ENCODE measurements at places on chromosomes 1 and 21.

GRCh38 chr1:48572646-48573258, 100.7 kb upstream of the SPATA6 start:
- DNase-seq: peak; percentile 38

DNA sequence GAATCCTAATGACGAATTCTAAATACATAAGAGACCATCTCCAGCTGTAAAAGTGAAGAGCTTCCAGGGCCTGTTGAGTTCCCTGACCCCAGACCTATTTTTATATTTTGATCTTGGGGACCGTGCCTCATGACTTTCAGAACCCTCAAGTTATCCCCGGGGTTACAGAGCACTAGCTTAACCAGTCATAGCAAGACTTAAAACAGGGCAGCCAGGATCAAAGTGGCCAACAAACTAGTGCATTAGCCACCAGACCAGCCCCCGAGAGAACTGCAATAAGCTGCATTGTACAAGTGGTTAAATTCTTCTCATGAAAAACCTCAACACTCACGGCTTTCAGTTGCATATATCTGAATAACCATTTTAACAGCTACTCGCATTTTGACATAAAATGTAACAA, 183.0 kb downstream of the BARHL2 start:
- DNase-seq: no peak

GRCh38 chr1:64425521-64425920, 44.4 kb upstream of the CACHD1 start:
- no peak for DNase-seq

DNA sequence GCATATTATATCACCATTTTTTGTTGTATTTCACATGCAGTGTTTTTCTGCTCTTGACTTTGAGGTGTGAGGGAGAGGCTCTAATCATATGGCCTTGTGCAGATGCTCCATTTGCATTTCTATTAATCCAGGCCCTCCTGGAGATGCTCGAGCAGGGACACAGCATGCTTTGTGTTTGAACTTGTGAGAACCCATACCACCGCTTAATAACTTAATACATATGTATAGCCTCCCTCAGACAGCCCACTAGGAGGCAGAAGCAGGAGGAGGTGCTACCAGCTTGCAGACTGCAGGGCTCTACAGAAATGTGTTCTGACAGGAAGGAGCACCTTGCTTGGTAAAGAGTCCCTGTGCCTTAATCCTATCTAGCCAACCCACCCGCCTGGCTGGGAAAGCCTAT, 155.2 kb downstream of the BARHL2 start:
- no peak for DNase-seq

DNA sequence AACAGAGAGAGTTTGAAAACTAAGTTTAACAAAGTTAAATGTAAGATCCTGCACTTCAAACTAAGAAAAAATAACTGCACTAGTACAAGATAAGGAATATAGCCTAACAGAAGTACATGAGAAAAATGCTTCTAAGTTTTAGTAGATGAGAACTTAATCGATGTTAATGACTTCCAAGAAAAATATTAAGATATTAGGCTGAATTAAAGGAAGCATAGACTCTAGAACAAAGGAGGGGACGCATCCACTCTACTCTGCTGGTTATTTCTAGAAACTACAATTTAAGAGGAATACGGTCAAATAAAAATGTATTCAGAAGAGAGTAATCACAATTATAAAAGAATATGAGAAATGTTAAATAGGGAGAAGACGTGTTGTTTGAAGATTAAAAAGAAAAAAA, 46.3 kb upstream of the SLC16A1 start:
- no peak for DNase-seq

DNA sequence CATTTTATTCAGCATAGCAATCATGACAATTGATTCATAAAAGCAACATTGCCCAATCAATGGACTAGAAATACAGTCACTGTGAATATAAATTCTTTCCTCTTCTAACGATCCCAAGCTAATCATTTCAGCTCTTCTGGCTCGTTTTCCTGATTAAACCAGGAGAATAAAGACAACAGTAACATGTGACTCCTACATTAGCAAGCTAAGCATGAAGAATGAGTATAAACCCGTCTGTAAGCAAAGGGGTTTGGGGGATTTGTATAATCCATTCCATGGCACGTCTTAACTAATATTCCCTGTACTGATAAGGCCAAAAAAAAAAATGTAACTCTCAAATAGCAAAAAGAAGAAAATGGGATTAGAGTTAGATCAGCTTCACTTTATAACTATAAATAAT, 21.6 kb downstream of the IRF2BP2 start:
- no peak for DNase-seq

- no peak for DNase-seq
Measured at GRCh38 chr1:18484721-18485120, 4.0 kb downstream of the KLHDC7A start.

DNA sequence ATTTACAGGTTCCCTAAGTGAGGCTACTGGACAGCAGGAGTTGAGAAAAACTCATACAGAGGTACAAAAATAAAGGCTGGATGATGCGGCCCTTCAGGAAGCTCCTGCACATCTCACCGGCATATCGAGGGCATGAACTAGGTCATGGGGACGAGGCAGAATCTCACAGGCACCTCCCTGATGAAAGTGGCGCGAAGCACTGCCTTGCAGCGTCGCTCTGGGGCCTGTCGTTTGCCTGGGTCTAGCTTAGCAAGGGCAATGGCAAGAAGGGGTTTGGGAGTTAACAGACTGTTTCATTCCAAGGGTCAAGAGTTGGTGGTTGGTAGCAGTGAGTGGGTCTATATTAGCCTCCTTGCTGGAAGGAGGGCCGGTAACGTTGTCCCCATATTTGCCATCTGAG, 103.5 kb upstream of the IRF2BP2 start:
- DNase-seq: no peak

- DNase-seq: no peak
Measured at GRCh38 chr1:246182149-246182851, 324.8 kb downstream of the SMYD3 start.

DNA sequence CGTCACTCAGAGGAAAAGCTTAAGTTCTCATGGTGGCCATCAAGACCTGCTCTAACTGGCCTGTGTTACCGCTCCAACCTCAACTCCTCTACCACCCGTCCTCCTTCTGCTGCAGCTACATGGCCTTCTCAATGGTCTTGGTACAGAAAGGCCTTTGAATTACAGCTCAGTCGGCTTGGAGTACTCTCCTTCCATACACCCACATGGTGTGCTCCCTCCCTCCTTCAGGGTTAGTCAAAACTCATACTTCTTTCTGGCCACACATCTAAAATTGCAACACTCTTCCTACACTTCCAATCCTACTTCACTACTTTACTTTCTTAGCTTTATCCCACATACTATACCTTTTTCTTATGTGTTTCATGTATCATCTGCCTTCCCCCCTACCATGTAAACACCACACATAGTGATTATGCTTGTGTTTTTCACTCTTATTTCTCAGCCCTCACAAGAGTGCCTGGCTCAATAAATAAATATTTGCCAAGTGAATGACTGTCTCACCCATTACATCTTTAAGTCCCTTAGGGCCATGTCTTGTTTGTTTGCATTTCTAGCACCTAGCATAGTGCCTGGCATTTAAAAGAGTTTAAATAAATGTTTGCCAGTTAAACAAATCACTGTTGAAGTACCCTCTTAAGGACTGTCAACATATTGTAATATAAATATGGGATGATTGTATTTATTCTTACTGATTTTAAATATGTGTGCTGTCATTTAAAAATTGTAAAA, 37.6 kb upstream of the HMCN1 start:
- DNase-seq: no peak

- no peak for DNase-seq
Measured at GRCh38 chr1:8540261-8540941, 222.5 kb downstream of the SLC45A1 start.

DNA sequence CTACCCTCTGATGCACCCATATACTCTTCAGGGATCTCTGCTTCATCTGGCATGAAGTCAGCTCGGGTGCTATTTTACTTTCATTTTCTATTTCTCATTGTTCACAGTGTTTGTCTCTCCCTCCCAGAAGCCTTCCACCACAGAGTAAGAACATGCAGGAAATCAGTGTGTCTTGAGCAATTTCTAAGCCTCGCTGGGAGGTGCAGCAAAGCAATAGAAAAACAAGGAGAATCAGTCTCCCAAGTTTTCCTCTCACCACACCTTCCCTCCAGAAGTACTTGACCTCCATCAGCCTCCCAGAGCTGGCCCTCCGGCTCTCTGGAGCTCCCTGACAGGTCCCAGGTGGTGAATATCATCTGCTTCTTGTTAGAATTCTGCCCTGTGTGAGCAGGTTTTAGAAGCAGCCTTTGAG, 594.7 kb upstream of the CAMK1G start:
- DNase-seq: no peak

DNA sequence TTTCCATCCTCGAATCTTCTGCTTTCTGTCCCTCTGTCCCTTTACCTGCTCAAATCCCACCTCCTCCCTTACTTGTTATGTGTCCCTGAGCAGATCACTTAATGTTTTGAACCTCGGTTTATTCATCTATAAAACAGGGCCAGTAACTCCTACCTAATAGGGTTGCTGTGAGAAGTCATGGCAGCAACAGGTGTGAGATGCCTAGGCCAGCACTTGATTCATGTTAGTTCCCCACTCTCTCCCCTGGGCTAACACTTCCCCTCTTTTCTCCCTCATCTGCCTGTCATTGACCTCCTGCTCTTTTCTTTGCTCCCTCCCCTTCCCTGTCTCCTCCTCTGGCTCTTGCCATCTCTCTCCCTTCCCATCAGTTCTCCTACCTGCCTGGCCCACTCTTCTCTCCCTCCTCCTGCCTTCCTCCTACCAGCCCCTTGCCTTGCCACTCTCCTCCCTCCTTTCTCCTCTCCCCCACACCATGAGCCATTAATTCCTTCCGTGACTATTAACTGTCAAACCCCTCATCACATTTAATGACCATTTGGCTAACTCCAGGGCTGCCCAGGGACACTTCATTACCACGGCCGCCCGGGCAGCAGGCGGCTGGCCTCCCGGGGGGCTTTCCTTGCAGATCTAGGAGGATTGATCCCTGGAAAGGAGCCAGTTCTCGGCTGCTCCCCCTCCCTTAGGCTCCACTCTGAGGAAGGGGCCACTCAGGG, 90.6 kb upstream of the CD1D start:
- no peak for DNase-seq

GRCh38 chr1:75786901-75787493, 941 bp downstream of the RABGGTB start:
- no peak for DNase-seq

DNA sequence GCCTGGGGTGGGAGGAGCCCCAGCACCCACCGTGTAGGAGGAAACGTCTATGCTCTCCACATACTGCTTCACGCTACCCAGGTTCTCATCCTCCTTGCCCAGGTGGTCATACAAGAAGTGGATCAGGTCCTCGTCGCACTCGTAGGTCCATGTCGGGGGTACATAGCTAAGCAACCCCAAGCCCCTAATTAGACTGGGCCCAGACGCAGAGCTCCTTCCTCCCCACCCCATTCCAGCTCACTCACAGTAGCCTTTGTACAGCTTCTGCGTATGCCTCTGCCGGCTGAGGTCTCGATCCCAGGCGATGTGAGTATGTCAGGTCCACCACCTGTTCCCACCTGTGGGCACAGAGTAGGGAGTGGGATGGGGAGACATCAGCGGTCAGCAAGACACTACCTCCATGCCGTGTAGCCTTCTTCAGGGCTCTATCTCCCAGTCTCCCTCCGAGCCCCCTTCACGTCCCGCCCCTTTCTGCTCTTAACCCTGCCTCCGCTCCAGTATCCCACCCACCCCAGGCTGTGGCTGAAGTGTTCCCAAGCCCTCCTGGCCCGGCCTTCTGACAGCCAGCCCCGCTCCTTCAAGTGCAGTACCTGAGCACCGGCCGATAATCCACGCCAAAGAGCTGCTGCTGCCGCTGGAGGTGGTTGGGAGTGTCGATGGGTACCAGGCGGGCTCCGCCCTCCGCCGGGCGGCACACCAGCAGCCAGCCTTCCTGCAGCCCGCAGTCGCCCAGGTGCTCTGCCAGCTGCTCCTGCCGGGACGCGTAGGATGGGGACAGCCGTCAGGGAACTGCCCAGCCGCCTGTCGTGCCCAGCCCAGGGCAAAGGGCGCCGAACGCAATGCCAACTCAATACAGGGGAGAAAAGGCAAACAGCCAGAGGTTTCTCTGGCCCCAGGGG, 919 bp downstream of the HECTD3 start:
- no peak for DNase-seq

DNA sequence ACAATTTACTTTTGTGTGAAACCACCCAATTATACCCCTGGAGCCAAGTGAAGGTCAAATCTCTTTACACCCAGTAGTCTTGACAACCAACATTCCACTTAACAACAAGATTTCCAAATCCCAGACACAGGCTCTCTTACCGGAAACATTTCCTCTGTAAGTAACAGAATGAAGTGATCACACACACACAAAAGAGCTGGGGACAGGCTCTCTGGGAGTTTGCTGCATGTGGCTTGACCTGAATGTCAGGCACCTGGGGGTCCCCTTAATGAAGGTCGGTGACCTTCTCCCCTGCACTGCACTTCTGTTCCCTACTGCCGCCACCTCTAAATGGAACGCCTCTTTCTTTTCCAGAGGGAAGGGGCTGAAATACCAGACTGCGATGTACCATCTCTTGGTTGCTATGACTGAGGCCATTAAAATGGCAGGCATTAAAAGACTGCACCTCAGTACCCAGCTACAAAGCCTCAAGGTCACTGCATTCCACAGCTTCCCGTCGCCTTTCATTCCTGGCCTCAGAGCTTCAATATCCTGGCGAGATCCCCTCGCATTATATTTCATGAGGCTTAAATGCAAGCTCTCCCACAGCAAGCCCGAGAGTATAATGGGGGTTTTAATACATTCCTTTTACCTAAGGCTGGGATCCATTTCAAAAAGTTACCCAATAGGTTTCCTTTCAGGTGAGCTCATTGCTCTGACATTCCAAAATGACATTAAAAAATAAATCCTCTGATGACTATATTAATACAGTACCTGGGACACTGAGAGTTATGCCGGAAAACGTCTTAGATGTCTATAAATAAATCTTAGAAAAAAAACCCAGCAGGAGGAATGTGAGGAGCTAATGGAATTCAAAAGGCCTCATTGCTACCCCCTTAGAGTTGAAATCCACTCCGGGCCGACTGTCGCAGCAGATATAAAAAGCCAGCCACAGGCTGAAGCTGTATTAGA, 90.9 kb upstream of the DIRAS3 start:
- no peak for DNase-seq

GRCh38 chr1:169295425-169295824, 72.2 kb downstream of the NME7 start:
- no peak for DNase-seq

DNA sequence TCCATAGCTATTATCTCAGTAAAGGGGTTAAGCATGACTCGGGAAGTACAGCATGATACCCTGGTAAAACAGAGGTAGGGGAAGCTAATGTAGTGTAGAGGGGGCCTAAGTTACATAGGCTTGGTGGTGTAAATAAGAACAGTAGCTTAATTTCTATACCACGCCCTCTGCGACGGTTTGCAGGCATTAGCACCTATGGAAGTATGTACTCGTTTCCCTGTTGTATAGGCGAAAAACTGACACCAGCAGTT, 470 bp upstream of the NAXE start:
- DNase-seq: no peak

Measured in hypothalamus (tissue), 51 donors.